ENCODE measurements at places on chromosomes 7 and 10.
A peak's percentile ranks its signal among the peaks of the same experiment; 100 is the strongest.

GRCh38 chr10:132551093-132551807 is 13.7 kb downstream of the INPP5A start:
- DNase-seq: no peak

DNA sequence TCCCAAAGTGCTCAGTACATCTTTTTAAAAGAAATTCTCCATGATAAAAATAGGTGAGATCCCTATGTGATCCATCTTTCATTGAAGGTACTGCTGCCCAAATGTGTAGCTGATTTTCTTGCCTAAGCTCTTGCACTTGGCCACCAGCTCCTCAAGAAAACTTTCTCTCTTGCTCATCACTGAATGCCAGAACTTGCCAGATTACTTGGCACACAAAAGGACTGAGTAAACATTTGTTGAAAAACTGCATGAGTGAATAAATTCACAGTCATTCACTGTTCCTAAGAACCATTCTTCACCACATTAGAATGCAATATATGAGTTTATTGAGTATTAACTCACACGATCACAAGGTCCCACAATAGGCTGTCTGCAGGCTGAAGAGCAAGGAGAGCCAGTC is 99.9 kb downstream of the TRIL start:
- no peak for DNase-seq

GRCh38 chr7:132720835-132721234 is 144.6 kb upstream of the PLXNA4 start:
- no peak for DNase-seq

DNA sequence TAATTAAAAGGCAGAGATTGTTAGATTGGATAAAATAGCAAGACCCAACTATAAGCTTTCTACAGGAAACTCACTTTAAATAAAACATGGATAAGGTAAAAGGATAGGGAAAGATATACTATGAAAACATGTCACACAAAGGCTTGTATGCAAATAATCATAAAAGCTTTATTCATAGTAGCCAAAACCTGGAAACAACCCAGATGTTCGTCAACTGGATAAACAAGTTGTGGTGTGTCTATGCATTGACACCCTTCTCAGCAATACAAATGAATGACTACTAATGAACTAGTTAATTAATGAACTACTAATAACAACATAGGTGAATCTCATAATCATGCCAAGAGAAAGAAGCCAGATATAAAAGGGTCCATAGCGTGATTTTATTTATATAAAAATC is 37.7 kb upstream of the OIT3 start:
- DNase-seq: no peak

DNA sequence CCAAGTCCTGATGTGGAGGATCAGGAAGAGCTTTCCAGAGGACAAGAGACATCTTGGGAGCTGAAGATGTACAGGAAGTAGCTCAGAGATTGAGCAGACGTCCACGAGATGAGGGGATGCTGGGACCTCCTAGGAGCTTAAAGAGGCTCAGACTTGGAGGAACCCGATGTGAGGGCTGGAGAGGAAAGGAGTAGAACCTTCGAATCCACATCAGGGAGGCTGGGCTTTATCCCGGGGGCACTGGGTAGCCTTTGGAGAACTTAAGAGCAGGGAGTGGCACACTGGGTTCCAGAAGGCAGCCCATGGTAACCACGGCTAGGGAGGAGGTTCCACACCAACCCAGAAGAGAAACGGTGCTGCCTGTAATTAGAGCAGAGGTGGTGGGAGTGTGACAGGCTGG is 10.8 kb downstream of the PRKCQ start:
- no peak for DNase-seq

DNA sequence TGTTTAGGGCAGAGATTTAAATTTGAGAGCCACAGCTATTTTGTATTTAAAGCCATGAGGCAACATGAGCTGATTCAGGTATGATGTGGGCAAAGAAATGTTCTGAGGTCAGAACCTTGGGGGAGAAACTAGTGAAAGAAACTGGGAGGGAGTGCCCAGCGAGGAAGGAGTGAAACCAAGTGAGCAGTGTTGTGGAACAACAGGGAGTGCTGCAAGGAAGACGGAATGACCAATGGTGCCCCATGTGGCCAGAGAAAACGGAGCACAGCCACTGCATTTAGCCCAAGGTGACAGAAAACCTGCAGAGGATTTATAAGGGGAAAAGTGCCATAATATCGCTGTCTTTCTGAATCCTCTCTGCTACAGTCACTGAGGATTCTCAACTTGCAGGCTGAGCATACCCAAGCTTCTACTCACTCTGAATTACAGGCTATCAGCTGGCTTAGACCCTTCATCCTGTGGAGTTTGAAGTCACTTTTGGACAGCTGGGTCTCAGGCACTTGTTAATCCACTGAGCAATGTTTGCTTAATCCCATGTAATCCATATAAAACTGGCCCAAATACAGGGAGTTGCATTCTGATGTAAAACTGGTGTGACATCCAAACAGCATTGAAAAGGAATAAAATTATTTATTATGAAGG is 777.3 kb downstream of the CCSER2 start:
- peak; percentile 31 for DNase-seq

DNA sequence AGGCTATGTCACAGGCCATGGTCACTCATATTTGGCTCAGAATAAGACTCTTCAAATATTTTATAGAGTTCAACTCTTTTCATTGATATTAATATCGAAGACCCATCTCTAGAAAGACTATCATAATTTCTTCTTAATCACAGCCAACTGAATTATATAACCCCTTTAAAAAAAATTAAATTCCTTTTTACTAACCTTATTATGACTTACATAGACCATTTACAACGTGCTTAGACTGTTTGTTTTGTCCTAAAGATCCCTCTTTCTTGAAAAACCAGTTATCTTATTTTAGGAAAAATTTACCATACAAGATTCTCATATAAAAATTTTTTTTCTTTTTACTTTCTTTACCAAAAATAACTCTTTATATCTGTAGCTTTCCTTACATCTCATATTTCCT is 10.2 kb upstream of the TMEM254 start:
- no peak for DNase-seq

DNA sequence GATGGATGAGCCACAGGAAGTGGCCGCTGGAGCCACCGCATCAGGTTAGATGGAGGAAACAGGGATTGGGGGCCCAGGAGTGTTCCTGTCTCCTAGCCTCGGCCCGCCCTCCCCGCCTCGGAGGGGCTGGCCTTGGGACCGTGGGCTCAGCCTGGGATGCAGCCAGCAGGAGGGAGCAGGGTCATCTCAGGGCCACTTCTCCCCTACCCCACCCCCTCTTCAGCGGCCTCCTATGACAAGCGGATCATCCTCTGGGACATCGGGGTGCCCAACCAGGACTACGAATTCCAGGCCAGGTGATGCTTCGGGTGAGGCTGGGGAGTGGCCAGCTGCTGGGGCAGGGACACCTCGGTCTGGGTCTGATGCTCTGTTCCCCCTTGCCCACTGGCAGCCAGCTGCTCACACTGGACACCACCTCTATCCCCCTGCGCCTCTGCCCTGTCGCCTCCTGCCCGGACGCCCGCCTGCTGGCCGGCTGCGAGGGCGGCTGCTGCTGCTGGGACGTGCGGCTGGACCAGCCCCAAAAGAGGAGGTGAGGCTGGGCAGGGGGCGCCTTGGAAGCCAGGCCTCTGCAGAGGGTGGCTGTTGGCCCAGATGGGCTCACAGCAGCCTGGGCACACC is 4.7 kb downstream of the LRWD1 start:
- DNase-seq: no peak

- DNase-seq: no peak
Observed at GRCh38 chr10:119478111-119478802, 64.3 kb downstream of the RGS10 start.

DNA sequence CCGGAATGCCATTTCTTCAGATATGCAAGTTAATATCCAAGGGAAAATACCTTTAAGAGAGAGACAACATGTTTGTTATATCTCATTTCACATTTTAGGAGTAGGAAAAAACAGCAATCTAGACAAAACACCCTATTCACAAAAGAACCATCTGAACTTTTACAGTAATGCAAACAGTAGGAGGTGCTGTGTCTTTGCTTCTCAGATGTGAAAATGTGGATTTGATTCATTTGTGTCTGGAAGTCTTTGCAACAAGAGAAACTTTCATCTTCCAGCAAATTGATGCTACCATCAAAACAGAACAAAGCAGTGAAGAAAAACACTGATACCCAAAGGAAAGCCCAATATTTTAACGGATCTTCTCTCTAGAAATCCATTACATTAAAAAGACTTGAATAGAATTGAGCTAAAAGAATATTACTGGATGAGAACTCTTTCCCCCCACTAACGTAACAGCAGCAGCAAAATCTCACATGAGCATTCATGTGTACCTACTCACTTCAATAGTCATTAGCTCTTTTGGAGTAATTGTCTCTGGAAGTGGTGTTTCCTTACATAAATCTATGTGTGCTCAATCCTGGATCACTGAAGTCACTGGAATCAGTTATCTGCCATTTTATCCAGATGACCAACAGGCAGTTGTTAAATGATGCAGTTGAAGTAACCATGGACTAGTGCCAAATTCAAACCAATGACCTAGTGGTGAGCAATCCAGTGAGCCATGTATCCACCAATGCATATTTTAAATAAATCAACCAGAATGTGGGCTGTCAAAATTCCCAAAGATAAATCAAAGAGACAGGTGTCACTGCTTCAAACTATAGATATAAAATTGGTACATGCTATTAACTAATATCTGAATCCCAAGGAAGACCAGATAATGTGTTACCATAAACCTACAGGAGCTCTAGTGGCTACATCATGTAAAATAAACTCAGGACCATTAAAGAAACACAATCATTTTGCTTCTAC is 1.8 kb downstream of the SEMA3C start:
- DNase-seq: no peak

DNA sequence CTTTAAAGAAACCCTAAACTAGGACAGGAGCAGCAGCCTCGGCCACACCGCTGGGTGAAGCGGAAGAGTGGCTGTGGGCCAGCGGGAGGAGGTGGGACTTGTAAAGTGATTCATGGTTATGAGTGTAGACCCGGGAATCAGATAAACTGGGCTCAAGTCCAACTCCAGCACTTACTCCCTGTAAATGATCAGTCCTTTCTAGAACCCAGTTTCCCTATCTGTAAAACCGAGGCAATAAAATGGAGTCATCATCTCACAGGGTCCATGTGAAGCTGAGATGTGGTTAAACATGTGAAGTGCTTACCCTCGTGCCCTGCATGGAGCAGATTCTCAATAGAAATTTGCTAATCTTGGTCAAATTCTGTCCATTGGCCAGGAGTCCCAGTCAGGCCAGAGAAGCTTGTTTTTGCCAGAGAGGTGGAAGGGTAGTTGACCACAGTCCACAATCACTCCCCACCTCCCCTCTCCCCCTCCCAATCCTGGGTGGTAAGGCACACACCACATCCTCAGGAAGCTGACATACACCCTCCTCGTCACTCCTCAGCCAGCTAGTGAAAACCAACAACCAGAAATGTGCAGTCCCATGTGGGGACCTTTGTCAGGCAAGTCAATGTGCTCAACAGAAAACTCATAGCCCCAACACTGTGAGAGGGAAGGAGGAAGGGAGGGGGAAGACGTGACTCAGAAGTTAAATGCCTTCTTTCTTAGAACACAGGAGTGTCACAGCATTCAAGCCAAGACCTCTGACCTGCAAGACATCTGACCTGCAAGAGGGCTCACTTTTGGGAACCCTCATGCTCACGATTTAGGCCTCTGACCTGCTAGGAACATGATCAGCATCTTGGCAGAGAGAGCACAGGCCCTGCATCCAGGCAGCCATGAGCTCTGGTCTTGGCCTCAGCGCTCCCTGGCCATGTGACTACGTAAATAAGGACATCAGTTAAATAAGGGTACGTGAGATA is 145.1 kb downstream of the PLXNA4 start:
- no peak for DNase-seq

DNA sequence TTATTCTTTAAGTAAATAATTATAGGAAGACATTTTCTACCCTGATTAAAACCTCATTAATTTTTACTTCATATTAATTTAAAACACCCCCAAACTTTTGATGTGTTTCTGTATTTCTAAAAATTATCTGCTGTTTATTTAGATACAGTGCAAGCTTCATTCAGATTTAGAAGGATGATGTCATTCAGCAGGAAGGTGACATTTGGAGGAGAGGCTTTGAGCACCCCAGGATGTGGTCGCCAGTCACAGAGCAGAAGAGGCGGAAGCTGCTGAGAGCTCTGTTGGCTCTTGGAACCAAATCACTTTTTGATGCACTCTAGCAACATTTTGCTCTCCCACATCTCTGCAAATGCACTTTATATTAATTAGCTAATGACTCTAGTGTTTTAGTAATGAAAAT is 233.9 kb upstream of the CACNA2D1 start:
- DNase-seq: no peak

GRCh38 chr10:69091143-69091651 is 3.3 kb downstream of the SRGN start:
- no peak for DNase-seq

GRCh38 chr7:73909996-73910395 is 49.0 kb downstream of the TMEM270 start:
- DNase-seq: no peak

DNA sequence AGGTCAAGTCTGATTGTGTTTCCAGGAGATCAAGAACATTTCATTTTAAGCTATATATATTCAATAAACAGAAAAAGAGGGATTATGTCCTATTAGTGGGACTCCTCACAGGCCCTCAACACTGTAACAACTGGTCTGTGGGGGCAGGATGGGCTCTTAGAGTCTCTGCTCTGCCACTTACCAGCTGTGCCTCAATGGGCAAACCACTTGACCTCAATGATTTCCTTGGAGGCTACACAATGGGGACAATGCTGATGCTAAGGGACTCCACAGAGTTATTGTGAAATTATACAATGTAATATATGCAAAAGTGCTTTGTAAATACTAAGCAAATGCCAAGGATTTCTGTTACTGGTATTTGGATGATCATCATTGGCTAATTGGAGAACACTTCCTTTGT is 33.2 kb upstream of the MXI1 start:
- DNase-seq: no peak

- DNase-seq: no peak
Observed at GRCh38 chr7:91876391-91877133, 3.9 kb downstream of the MTERF1 start.

DNA sequence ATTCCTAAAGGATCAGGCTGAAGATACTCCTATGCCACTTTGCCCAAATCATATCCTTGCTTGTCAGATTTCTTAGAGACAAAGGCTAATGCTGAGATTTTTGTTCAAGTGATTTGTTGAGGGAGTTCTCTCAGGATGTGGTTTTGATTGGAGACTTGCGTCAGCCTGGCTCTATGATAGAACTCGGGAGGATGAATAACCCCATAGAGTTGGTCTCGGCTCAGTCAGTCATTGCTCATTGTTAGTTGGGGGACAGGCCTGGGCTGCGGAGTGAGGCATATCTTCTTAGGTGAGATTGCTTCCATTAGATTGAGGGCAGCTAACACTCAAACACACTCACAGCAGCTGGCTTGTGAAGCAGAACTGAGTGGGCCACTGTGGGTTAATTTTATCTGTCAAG is 203.4 kb downstream of the KIF20B start:
- DNase-seq: no peak

GRCh38 chr10:77580482-77580881 is 57.1 kb downstream of the KCNMA1 start:
- DNase-seq: no peak

- DNase-seq: no peak
Observed at GRCh38 chr7:47474211-47474936, 107.5 kb downstream of the TNS3 start.

DNA sequence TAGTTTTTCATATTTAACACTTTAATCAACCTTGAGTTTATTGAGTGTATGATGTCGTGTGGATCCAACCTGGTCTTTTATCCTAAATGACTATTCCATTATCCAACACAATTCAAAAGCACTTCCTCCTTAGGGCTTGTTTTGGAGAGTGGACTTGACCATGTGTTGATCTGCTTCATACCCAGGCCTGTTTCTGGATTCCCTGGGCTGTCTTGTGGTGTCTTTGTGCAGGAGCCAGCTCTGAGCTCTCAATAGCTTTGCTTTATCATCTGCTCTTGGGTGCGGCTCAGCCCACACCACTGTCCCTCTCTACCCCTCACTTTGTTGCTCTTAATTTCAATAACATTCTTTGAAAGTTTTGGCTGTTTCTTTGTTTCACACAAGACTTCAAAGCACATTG is 70.9 kb upstream of the CHST15 start:
- DNase-seq: no peak
